T-cell (primary cell): ENCODE measurements at places on chromosomes 11 and 22.

DNA sequence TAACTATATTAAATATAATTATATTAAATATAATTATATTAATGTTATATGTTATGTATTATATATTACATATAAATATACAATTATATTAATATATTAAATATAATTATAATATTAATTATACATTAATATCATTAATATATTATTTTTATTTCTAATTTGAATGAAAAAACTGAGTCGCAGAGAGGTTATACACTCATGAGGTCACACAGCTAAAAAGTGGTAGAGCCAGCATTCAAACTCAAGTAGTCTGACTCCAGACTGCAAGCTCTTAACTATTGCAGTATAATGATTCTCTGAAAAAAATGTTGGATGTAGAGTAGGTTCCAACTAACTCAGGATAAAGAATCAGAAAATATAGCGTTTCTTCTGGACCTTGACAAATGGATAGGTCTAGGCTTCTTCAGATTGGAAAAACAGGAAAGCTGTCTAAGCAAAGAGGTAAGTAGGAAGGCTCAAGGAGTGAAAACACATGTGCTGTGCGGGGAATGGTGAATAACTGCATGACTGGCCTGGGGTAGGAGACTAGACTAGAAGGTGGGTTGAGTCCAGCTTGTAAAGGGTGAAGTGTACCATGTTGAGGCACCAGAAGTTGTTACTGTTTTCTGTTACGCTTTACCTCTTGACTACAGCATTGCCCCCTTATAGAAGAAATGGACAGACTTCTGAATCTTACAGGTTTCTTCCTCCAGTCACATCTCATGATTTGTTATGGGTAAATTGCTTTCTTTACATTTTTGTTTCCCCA is 80.3 kb downstream of the TRIM44 start:
- no peak for DNase-seq
- no peak overlapping the region for H3K27ac ChIP-seq
- H3K4me1 ChIP-seq: no peaks in the 10 kb centered on the region
- H3K36me3 ChIP-seq: peaks cover 6% of the 10 kb centered on the region

GRCh38 chr11:48052183-48053044 is 72.1 kb downstream of the PTPRJ start:
- H3K4me3 ChIP-seq: no peak overlapping the region
- no peak for DNase-seq
- no peaks in the 10 kb centered on the region for H3K27me3 ChIP-seq
- H3K4me1 ChIP-seq: peaks cover 47% of the 10 kb centered on the region
- H3K27ac ChIP-seq: no peak overlapping the region

DNA sequence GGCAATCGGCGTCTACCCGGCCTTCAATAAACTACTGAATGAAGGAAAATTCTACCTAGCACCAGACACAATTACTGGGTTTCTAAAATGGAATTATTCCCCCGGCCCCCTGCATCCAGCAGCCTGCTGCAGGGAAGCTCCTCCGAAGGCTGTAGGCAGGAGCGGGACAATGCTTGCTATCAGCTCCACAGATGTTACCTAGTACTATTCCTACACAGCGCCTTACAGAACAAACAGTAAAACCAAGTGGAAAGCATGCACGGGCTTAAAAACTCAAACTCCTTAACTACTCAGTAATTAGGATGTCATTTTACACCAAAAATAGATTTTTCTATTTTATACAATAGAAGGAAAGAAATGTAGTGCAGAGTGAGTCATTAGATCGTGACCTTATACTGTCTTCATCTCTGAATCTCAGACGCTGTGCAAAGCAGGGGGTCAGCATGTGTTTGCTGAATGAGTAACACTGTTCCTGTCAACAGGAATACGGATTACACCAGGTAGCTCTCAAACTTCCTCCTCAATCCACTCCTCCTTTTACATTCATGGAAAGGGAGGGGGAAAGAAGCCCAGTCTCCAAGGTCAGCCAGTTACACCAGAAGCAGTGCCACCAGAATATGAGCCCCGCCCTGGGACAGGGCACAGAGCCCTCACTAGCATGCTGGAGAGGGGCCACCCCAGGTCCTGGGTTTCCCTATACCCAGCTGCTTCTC is 74.9 kb downstream of the PACSIN2 start:
- H3K36me3 ChIP-seq: peaks cover 2% of the 10 kb centered on the region
- H3K4me3 ChIP-seq: no peak overlapping the region
- no peak overlapping the region for H3K27ac ChIP-seq

GRCh38 chr11:69958308-69958707 is 119.8 kb upstream of the ANO1 start:
- no peaks in the 10 kb centered on the region for H3K4me1 ChIP-seq
- H3K27ac ChIP-seq: no peak overlapping the region

- no peak overlapping the region for H3K4me3 ChIP-seq
- no peak overlapping the region for H3K27ac ChIP-seq
- DNase-seq: no peak
- H3K4me1 ChIP-seq: no peaks in the 10 kb centered on the region
Observed at GRCh38 chr11:69348414-69349235, 54.7 kb downstream of the MYEOV start.

DNA sequence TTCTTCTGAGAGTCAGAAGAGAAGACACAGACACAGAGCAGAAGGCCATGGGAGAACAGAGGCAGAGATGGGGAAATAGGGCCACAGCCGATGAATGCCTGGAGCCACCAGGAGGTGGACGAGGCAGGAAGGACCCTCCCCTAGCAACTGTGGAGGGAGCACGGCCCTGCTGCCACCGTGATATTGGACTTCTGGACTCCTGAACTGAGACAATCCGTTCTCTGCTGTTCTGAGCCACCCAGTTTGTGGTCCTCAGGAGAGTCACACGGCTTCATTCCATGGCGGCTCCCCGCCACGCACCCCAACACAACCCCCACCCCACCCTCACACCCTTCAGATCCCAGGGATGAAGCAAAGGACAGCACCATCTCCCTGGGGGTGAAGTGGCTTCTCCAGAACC is 338.1 kb downstream of the CTTN start:
- H3K4me1 ChIP-seq: no peaks in the 10 kb centered on the region
- no peaks in the 10 kb centered on the region for H3K27me3 ChIP-seq
- H3K27ac ChIP-seq: no peak overlapping the region
- DNase-seq: no peak

GRCh38 chr11:1406571-1407485 is 17.1 kb downstream of the BRSK2 start:
- H3K27ac ChIP-seq: no peak overlapping the region
- peaks cover 24% of the 10 kb centered on the region for H3K27me3 ChIP-seq
- H3K36me3 ChIP-seq: no peaks in the 10 kb centered on the region
- H3K4me1 ChIP-seq: no peaks in the 10 kb centered on the region

- peaks cover 47% of the 10 kb centered on the region for H3K4me1 ChIP-seq
- H3K36me3 ChIP-seq: peaks cover 45% of the 10 kb centered on the region
- DNase-seq: no peak
Observed at GRCh38 chr22:28798810-28799605, 1.4 kb downstream of the XBP1 start.

- no peak for DNase-seq
- no peak overlapping the region for H3K4me3 ChIP-seq
- no peaks in the 10 kb centered on the region for H3K36me3 ChIP-seq
Observed at GRCh38 chr11:71364806-71365205, 83.4 kb downstream of the DHCR7 start.

DNA sequence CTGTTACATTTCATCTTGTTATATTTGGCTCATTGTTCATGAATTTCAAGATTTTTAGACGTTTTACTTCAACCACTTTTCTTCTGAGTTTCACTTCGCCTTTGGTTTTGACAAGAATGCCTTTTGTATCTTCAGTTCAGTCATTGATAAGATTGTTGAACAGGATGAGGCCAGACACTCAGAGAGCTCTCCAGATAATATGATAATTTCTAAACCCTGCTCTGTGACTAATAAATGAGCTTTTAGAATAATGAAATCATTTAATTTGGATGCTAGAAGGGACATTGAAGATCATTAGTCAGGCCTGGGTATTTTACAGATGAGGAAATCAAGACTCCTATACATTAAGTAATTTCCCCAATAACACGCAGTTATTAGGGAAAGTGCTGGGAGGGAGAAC is 37.2 kb upstream of the GRAMD1B start:
- H3K27me3 ChIP-seq: no peaks in the 10 kb centered on the region
- DNase-seq: no peak
- H3K36me3 ChIP-seq: no peaks in the 10 kb centered on the region
- H3K4me3 ChIP-seq: no peak overlapping the region
- H3K27ac ChIP-seq: no peak overlapping the region
- no peaks in the 10 kb centered on the region for H3K4me1 ChIP-seq

DNA sequence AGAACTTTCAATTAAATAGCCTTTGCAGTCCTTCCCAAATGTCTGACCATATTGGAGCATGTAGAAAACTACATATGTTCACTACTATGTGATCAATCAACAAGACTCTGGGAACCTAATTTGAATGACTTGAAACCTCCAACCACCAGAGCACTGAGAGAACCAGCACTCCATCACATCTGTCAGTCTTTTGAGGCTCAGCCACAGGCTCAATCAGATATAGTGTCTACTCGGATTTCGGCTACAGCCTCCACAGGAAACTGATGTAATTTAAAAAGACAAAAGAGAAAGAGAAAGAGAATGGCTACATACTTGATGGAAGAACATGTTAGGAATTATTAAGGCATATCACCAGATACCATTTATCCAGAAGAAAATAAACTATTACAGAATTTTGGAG is 859.0 kb downstream of the FAM181B start:
- no peaks in the 10 kb centered on the region for H3K27me3 ChIP-seq
- H3K4me1 ChIP-seq: peaks cover 5% of the 10 kb centered on the region
- no peak overlapping the region for H3K4me3 ChIP-seq
- H3K27ac ChIP-seq: no peak overlapping the region

- H3K27me3 ChIP-seq: peaks cover 7% of the 10 kb centered on the region
- DNase-seq: no peak
- no peak overlapping the region for H3K27ac ChIP-seq
- no peaks in the 10 kb centered on the region for H3K4me1 ChIP-seq
- no peak overlapping the region for H3K4me3 ChIP-seq
- H3K36me3 ChIP-seq: no peaks in the 10 kb centered on the region
Observed at GRCh38 chr11:115576606-115577380, 72.6 kb upstream of the CADM1 start.

GRCh38 chr11:102802341-102802740 is 4.4 kb upstream of the MMP1 start:
- peaks cover 2% of the 10 kb centered on the region for H3K27me3 ChIP-seq
- no peak overlapping the region for H3K27ac ChIP-seq
- H3K4me3 ChIP-seq: no peak overlapping the region

- no peaks in the 10 kb centered on the region for H3K4me1 ChIP-seq
- no peak for DNase-seq
- H3K36me3 ChIP-seq: no peaks in the 10 kb centered on the region
- H3K4me3 ChIP-seq: no peak overlapping the region
- H3K27me3 ChIP-seq: no peaks in the 10 kb centered on the region
Observed at GRCh38 chr22:41752011-41752970, 48.2 kb upstream of the CCDC134 start.
